Activated CD8-positive, alpha-beta memory T cell treated with anti-CD3 and anti-CD28 coated beads for 48 hours (primary cell): ENCODE measurements at places on chromosomes 5 and 9.

- DNase-seq: no peak
Measured at GRCh38 chr9:15999422-16000339, 446.8 kb downstream of the CCDC171 start.

GRCh38 chr5:42423285-42424165 lies at the start of gene GHR:
TSS of gene GHR (plus strand) at chr5:42423439. CDS start at chr5:42565875, 142,436 bp downstream.
- DNase-seq: no peak

DNA sequence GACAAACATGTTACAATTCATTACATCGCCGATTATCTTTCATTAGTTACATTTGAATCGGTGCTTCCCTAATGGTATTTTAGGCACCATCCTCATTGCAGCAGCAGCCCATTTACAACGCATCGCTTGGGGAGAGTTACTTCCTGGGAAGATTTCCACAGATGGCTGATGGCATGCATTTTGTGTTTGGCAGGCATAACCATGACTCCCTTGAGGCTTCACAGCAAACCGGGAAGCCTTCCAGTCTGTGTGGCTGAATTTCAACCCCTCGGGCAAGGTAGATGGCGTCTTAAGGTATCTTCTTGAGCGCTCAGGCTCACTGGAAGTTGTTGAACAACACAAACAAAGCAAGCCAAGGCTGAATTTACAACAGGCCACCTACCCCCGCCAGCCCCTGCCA lies 1.6 kb upstream of the DNAH5 start:
- no peak for DNase-seq

GRCh38 chr5:113081091-113081839 lies 104.7 kb downstream of the DCP2 start:
- DNase-seq: no peak

DNA sequence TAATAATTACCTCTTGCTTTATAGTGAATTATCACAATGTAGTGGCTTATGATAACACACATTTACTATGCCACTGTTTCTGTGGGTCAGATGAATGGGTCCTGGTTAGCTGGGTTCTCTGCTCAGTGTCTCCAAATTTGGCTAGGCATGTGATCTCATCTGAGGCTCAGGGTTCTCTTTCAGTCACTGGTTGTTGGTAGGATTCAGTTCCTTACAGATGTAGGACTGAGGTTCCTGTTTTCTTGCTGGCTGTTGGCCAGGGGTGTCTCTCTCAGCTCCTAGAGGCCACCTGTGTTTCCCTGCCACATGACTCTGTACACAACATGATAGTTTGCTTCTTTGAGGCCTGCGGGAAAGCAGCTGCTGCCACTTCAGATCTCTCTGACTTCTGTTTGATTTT lies 7.1 kb downstream of the NFX1 start:
- no peak for DNase-seq

DNA sequence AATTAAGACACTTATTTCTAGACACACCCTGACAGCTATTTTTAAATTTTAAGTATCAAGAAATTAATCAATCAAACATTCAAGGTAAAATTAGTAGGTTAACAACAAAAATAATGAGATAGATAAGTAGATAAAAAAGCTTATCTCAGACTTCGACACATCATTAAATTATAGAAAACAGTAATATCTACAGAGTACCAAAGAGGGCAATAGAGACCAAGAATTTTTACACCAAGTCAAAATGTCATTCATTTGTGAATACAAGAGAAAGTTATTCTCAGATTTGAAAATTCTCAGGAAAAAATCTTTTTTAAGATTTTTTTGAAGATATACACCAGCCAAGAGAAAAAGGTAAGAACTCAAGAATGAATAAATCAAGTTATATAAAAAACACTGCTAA lies 445.6 kb downstream of the ACTL7B start:
- no peak for DNase-seq

DNA sequence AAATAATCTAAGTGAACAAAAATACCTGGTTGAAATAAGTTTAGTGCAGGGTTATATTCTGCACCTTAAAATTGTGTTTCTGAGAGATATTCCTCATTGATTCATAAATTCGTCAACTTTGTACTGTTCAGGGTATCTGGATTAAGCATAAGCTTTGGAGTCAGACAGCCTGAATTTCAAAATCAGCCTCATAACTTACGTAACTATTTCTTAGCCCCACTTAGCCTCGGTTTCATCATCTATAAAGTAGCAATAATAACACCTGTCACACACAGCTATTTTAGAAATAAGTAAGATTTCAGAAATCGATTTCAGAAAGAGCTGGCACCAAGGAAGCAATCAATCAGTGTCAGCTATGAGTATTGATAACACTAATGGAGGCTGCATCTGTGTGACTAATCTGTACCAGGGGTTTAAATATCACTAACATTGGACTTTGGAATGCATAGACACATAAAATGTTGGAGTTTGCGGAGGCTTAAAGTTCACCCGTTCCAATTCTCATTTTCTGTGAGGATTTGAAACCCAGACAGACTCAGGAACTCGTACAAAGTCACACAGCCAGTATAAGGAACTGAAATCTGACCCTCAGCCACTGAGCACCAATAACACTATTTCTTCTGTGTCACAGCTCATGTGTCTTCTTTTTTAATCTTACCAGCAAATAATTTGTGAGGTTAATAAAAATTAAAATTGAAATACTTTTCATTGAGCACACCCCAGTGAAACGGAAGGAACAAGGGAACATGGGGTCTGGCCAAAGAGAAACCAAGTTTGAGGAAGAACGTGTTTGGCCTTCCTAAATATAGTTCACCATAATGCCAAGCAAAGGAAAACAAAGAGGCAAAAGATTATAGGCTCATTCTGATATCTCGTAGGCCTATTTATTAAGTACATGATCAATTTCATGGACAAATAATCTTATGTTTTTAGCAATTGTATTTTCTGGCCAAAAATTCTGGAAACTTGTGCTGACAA lies 194.4 kb upstream of the PTGER4 start:
- DNase-seq: no peak
